ENCODE measurements at places on chromosomes 3 and 15. TPM values are rescaled to one million over a fixed set of nuclear protein-coding genes. Genes with fewer than 3 reads are reported as not detected.
A peak's percentile ranks its signal among the peaks of the same experiment; 100 is the strongest.

- no peaks in the 10 kb centered on the region for H3K36me3 ChIP-seq
- DNase-seq = no peak
- no peaks in the 10 kb centered on the region for H3K27me3 ChIP-seq
- H3K4me3 ChIP-seq = no peak overlapping the region
- H3K4me1 ChIP-seq = peaks cover 6% of the 10 kb centered on the region
- no peak overlapping the region for H3K27ac ChIP-seq
Measured at GRCh38 chr3:169573148-169573547, 90.4 kb downstream of the MECOM start.

- H3K27me3 ChIP-seq = peaks cover 8% of the 10 kb centered on the region
- DNase-seq = no peak
- H3K4me1 ChIP-seq = peaks cover 6% of the 10 kb centered on the region
Measured at GRCh38 chr3:160678292-160678842, 1.4 kb downstream of the ARL14 start.

DNA sequence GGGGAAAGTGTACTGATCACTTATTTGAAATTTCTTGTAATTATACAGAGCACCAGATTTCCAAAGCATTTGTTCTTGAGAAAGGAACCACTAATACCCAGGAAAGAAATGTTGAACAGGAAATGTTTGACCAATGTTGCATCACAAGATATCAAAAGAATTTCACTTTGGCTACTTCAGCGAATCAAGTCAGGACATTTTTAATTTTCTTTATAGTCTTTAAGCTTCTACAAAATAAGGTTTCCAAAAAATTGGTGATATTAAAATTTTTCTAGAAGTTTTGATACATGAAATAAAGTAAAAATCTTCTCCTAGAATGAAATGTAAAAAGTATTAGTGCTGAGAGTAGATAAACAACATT, 421.9 kb downstream of the MECOM start:
- DNase-seq = no peak
- peaks cover 33% of the 10 kb centered on the region for H3K4me1 ChIP-seq
- H3K27ac ChIP-seq = peak overlapping the region; percentile 95
- no peaks in the 10 kb centered on the region for H3K36me3 ChIP-seq
- peak overlapping the region; percentile 79 for H3K4me3 ChIP-seq

DNA sequence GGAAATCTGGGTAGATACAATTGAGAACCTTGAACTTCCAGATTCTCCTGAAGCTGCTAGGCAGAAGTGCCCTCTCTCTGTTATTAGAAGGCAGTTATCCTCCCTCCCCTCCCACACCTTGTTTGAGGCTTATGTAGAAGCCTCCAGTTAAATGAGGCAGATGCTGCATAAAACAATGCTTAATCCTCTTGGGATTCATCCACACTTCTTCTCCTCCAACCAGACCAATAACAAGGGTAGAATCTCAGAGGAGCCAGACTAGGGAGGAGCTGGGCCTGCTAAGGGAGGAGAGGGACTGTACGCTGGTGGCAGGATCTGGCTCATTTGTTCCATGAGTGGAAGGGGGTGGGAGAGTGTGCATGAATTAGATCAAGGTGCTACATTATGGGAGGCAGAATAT, 88.3 kb upstream of the PRR23C start:
- no peak overlapping the region for H3K4me3 ChIP-seq
- no peaks in the 10 kb centered on the region for H3K36me3 ChIP-seq
- no peak overlapping the region for H3K27ac ChIP-seq

DNA sequence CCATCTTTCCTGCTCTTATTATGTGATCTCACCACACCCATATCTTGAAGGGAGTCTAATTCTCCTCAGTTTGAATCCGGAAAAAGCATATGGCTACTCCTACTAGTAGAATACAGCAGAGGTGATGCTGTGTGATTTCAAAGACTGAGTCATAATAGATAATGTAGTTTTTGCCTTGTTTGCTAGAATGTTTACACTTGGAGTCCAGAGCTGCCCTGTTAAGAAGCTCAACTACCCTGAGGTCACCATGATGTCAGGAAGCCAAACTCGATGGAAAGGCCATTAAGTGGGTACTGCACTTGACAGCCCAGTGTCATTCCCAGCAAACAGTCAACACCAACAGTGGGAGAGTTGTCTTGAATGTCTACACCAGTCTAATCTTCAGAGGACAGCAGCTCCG, 56.9 kb downstream of the CD200R1L start:
- H3K27me3 ChIP-seq = no peaks in the 10 kb centered on the region
- no peak for DNase-seq
- H3K27ac ChIP-seq = no peak overlapping the region
- H3K4me3 ChIP-seq = no peak overlapping the region

The GOLGA8N gene
- 4.7 TPM for total RNA-seq

The CCRL2 gene
- 0.88 TPM for total RNA-seq

All from osteoblast (primary cell).